ENCODE measurements at places on chromosomes 7 and 10.

DNA sequence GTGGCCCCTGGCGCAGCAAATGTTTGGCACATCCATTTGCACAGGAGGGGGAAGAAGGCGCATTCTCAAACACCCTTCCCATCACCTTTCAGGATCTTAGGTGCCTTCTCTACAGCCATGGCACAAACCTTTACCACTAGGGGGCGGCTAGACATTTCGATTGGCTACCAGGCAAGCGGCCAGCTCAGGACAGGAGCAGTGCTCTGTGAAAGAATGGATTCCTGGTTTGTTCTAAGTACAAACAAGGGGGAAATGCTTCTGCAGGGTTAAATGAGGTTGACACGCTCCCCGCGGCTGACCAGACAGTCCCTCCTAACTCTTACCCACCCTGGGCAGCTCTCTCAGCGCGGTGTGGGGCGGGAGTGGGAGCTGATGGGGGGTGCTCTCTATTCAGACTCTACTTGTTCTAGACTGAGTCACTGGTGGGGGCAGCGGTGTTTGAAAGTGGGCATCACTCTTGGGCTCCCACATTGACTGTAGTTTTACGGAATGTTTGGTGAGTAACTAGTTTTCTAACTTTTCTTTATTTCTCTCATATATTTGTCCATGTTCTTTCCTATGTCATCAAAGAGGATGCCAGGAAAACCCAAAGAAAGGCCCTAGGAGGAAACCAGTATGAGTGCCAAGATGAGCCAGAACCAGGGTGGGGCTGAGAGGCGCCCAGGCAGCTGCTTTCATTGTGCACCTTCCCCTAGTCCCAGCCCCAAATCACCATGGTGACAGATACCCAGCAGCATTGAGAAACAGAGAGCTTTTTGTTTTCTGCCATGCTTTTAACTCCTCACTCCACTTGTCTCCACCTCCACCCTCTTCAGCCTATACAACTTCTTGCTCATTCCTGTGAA is 61.4 kb upstream of the GPR158 start:
- DNase-seq: peak; percentile 68

GRCh38 chr10:96153070-96153469 is 23.0 kb downstream of the ZNF518A start:
- no peak for DNase-seq

DNA sequence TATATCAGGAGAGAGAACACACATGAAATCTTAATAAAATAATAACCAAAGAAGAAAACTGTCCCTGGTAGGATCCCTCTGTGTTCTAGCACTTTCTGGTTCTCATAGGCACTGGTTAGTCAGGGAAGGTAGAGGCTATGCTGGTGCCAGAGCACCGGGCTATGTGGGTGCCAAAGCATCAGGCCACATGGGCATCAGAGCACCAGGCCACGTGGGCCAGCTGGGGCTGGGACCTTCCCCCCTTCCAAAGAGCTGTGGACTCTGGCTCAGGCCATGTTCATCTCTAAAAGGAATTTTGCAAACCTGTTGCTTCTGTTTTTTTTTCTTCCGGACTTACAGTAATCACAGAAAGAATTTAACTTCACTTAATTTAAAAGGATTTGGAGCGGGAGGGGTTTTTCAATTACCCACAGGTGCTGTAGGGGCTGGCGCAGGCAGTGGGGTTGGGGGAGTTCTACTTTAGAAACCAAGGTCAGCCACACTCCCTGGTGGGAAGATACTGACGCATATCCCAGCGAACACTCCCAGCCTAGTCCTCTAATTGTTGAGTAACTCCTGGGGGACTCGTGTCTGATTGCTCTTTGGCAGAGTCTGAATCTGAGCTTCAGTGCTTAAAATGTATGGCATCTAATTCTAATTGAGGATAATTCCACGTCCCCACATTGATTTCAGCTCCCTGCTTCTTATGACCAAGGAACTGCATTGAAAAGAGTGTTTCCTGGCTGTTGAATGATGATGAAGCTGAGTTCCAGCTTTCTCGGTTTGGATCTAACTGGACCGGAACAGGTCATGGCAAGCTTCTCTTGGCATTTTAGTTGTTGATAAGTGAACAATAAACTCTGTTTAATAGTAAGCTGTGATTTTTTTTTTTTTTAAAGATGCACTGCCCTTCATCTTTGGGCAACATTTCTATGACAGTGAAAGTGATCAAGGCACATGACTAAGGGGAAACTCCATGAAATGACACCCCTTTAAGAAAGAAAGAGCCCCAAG is 110.7 kb upstream of the FZD8 start:
- no peak for DNase-seq

GRCh38 chr10:51698473-51699063 is 827 bp downstream of the CSTF2T start:
- no peak for DNase-seq

- DNase-seq: peak; percentile 10
Measured at GRCh38 chr10:84416245-84416555, 87.8 kb downstream of the CCSER2 start.

- DNase-seq: no peak
Measured at GRCh38 chr10:102645741-102646609, 1.7 kb downstream of the TRIM8 start.

DNA sequence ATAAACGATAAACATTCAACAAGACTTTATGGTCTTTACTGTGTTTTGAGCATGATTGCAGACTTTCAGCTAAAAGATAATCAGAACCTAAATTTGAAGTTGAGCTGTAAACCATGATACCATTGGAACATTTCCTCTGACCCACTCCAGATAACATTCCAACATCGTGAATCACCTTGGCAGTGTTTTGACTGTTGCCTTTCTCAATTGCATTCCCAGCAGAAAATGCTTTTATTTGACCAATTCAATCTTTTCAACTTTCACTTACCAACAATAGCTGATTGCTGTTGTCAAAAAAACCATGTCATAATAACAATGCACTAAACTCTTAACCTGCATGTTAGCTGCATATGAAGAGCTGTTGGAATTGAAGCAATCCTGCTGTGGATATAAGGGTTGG is 165.5 kb downstream of the MDFIC start:
- no peak for DNase-seq

DNA sequence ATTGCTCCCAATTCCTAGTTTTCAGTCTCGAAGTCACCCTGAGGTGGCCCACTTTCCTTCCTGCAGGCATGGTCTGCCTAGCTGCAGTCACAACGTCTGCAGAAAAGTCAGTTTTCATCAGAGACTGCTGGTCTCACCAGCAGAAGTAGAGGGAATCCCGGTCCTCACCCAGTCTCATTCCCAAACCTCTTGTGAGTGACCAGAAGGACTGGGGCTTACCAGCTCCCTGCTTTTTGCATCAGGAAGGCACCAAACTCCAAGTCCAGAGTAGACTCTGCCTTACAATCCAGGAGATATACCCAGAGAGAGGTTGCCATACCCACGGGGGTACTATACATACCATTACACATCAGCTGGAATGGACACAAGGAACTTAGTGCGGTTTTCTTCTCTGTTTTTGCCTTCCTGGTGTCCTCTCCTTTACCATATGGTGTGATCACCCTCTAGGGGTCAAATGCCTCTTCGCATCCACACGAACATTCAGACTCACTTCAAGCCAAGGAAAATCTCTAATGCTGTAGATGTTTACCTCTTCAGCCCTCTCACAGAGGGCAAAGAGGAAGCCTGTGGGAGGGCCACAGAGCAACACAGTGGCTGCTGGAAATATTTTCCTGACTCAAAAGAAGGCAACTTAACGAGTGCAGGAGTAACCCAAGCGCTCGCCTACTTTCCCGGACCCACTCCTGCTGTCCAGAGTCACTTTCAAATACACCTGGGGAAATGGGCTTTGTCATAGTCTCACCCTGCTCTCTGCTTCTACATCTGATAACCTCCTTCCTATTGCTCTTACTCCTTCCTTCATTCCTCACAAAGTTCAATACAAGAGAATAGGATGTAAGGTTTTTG is 220.9 kb downstream of the C7orf25 start:
- no peak for DNase-seq

DNA sequence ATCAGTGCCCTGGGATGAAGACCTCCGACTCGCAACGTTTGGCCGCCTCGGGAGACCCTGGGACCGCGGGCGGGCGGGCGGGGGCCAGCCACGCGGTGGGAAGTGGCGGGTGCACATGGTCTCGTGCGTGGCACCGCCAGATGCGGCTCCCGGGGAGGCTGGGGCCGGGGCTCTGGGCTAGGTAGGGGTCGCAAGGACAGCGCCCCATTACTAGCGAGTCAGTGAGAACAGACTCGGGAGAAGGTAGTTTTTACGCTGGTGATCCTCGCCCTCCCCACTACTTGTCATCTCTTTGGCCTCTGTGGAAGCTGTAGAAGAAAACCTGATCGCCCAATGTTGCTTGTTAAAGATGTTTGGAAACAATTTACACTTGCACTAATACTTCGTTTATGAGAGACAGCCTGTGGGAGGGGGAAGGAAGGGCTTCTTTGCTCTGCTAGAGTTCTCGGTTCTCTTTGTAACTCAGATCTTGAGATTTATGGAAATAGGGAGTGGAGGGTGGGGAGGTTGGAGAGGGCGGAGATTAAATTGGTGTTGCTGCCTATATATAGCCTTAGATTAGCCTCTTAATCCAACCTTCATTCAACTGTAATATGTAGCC is 591 bp downstream of the BZW2 start:
- peak; percentile 63 for DNase-seq

- no peak for DNase-seq
Measured at GRCh38 chr7:131151034-131151433, 176.6 kb upstream of the MKLN1 start.

DNA sequence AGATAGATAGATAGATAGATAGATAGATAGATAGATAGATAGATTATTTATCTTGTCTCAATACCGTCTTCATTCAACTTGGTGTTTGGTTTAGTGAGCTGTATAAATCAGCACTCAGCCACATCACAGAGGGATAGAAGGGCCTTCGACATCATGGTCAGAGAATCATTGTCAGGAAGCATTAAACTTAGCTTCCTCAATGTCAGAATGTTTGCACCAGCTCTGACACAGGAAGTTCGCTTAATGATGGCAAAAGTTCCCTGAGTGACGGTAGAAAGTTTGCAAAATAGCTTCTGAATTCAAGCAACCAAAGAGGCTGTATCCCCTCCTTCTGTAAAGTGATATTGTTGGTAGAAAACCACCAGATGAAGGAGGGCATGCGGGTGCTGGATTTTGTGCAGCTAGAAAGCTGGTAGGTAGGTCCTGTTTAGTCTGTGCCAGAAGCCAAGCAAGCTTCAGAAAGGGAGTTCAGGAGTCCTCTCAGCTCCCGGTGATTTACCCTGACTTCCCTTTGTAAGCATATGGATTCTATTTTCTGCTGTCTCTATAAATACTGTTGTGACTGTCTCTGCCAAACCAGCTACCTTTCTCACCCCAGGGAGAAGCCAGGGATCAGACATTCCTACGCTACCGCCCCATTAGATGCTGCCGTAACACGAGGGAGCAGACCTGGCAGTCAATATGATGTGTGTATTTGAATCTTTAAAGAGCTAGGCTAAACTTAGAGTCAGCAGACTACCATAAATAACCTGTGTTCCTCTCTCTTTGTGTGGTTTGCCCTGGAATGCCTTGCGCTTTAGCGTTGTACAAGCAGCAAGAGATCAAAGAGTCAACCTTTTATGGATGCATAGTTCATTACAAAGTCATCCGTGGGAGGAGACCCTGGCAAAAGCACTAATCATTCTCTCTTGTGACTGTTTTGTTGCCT is 200.5 kb upstream of the KIAA1217 start:
- DNase-seq: no peak

DNA sequence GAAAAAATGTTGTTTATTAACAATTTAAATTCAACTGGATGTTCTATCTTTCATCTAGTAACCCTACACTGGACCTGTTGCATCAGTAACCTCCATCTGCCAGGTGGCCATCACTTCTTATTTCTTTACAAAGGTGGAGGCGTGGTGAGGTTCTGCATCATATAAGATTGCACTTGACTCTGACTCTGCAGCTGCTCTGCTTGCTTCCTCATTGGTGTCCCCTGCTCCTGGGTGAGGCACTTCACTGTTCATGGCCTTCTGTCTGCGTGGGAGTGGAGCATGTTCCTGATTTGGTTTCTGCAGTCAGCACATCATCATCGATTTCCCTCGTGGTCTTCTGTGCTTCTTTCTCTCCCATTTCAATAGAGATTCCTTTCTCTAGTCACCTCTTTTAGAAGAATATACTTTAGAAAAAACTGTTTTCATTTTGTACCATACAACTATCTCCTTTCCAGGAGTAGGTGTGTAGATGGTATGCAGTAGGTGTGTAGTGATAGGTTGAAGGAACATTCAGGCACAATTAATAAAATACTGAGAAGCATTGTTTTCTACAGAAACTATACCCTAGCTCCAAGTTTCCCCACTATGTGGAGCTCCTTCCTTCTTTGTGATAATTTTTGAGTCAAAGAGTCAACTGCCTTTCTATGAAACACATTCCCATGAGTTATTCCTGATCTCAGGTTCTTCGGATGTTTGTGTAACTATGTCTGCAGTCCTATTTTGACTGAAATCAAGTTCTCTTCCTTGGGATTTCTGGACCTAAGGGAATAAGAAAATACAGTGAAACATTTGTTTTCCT is 231.7 kb upstream of the CNTNAP2 start:
- DNase-seq: no peak

Data from NCI-H1092 treated with DMSO at 0.1 percent for 48 hours (cell line).